Naive thymus-derived CD8-positive, alpha-beta T cell (primary cell): ENCODE measurements at places on chromosomes 5 and 9.

GRCh38 chr5:1799602-1800471, at the start of gene MRPL36:
Gene MRPL36, minus strand, starts transcription at chr5:1799837. Its CDS starts 902 bp downstream, at chr5:1798935.
- DNase-seq: peak; percentile 90

- DNase-seq: no peak
Measured at GRCh38 chr9:117092582-117092981, 322.3 kb downstream of the ASTN2 start.

DNA sequence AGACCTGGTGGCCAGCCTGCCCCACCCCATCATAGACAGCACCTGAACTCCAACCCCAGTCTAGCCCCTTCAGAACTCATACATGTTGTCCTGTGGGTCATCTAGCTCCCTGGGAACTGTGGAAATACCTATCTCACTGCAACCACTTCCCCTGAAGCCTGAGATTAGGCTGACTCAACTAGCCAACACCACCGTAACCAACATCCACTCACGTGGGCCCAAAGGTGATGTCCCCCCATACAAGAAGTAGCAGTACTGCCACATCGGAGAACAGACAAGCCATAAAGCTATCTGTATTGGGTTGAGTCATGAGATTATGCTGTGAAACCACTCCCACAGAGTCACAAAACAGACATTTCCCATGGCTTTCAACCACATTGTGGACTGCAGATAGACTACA, 46.6 kb downstream of the OSMR start:
- DNase-seq: no peak

- no peak for DNase-seq
Measured at GRCh38 chr5:9337928-9338595, 207.8 kb downstream of the SEMA5A start.

- DNase-seq: no peak
Measured at GRCh38 chr5:66666778-66667177, 70.6 kb downstream of the MAST4 start.

- no peak for DNase-seq
Measured at GRCh38 chr5:115484368-115484767, 60.2 kb downstream of the FEM1C start.

DNA sequence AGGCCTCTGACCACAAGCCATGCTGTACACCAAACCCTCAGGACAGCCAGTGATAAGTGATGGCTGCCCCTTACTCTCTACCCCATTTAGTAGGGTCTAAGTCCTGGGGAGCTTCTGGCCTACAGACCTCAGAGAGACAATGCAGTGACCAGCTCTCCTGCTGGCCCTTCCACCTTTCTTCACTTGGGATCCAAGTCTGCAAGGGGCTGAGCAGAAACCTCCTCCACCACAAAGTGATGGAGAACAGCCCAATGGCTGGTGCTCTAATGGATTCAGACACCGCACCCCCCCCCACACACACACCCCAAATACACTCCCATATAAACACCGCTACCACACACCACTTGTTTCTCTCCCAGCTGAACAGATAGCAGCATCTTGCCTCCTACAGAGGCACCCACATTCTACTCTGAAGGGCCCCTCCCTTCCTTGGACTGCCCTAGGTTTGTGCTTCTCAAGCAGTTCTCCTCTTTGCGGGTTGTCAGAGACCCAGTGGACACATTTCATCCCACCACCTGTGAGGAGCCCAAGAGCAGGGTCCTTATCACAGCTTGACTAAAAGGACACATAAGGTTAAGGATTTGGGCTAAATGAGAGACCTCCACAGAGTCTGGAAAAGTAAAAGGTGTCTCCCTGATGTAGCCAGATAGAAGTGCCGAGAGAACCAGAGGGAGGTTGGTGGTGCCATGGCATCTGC, 1.3 kb upstream of the PDLIM4 start:
- no peak for DNase-seq

DNA sequence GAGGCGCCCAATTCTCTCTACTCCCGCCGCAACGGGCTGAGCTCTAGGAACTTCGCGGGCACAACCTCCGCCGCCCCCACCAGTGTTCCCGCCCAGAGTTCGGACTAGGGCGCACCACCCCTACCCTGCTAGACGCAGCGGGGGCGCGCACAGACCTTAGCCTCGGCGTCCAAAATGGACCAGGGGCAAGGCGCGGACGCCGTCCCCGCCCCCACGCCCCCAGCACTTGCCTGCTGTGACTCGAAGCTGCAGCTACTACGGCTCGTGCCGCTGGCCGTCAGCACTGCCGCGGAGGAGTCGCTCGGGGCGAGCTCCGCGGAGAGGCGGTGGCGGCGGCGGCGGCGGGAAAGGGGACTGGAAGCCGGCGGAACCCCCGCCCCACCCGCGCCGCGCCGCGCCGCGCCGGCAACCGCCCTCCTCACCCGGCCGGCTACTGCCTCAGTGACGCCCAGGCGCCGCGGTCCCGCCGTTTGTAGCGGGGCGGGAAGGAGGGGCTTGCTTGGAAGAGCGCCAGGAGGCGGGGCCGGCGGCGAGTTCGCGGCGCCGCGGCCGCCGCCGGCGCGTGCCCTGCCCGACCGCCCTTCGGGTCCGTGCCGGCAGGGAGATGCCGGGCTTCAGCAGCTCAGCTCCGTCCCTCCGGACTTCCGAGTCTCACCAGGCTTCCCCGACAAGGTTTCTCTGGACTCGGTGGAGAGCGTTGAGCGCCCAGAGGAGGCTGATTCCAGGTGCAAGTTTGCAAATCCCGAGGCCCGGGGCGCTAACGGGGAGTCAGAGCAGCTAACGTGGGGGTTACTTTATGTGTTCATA, 4.5 kb downstream of the ELAVL2 start:
- DNase-seq: no peak

GRCh38 chr9:115340314-115340713, 222.4 kb upstream of the TNC start:
- no peak for DNase-seq

- DNase-seq: no peak
Measured at GRCh38 chr5:102772273-102772672, 17.2 kb downstream of the PAM start.

- no peak for DNase-seq
Measured at GRCh38 chr9:134600371-134600770, 41.2 kb upstream of the COL5A1 start.

- DNase-seq: no peak
Measured at GRCh38 chr5:14257995-14258403, 114.9 kb downstream of the TRIO start.

DNA sequence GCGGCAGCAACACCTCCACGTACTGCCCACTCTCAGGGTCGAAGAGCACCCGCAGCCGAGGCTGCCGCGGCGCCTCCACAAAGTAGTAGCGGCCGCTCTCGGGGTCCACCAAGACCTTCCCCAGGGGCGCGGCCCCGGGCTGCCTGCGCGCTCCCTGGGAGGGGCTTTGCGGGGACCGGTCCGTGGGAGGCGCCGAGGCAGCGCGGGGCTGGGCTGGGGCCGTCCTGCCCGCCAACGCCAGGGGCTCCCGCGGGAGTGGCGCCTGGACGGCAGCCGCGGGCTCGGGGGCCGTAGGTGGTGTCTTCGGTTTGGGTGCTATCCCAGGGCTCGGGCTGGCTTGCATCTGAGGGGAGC, 2.6 kb upstream of the MZB1 start:
- no peak for DNase-seq

- no peak for DNase-seq
Measured at GRCh38 chr5:110179321-110179720, 489.6 kb downstream of the MAN2A1 start.

- DNase-seq: no peak
Measured at GRCh38 chr5:144800169-144800568, 629.5 kb downstream of the KCTD16 start.

- no peak for DNase-seq
Measured at GRCh38 chr5:39167141-39167971, 52.0 kb downstream of the FYB1 start.

DNA sequence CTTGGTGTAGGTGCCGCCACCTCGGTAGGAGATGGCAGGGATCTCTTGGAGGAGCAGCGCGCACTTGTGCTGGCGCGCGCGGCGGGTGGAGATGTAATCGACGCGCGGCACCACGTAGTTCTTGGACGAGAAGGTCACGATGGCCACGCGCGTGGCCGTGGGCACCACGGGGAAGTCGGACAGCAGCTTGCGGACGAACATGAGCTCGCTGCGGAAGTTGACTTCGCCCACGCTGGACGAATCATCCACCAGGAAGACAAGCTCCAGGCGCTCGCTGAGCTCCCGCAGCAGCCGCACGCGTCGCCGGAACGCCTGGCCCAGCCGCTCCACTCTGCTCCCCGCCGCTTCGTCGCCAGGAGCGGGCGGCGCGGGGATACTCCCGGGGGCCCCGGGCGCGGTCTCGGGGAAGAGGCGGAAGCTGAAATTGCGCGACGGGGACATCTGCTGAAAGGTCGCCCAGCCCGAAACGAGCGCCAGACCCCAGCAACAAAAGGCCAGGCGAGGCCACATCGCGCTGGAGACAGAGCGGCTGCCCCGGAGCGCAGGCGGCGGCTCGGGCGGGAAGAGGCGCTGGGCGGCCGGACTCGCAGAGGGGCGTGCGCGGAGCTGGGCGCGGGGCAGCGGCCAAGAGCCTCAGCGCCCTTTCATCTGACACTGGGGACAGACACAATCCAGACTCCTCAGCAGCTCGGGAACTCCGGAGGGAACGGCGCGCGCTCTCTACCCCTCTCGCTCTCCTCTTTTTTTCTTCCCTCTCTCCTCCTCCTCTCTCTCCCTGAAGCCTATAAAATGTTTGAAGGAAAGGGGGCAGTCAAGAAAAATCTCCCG, at the start of gene SVEP1:
Gene SVEP1, minus strand, starts transcription at position 708 of the 828 bp plus-strand sequence. Its CDS starts 198 bp downstream, at position 510.
- DNase-seq: no peak

- DNase-seq: no peak
Measured at GRCh38 chr5:124007675-124008398, 495.9 kb downstream of the CSNK1G3 start.

DNA sequence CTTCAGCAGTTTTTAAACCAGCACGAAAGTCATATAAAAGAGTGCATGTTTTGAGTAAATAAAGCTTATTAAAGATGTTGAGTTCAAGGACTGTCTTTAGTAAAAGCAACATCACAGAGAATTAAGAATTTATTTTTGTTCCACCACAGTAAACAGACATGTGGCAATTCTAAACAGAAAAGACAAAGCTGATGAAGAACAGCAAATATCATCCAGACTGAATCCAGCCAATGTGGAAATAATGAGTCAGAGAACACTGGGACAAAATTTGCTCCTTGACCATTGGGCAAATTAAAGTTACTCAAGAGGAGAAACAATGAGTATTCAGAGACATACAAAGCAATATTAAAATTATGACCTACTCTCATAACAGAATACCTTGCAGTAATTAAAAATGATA, 28.8 kb downstream of the OR2K2 start:
- DNase-seq: no peak

DNA sequence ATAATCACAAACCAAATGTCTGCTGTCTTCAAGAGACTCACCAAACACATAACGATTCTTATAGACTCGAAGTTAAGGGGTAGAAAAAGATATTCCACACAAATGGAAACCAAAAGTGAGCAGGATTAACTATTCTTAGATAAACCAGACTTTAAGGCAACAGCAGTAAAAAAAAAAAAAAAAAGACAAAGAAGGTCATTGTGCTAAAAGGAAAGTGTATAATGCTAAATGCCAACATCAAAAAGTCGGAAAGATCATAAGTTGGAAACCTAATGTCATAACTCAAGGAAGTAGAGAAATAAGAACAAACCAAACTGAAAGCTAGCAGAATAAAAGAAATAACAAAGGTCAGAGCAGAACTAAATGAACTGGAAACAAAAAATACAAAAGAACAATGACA, 714.6 kb downstream of the SEMA5A start:
- DNase-seq: no peak

DNA sequence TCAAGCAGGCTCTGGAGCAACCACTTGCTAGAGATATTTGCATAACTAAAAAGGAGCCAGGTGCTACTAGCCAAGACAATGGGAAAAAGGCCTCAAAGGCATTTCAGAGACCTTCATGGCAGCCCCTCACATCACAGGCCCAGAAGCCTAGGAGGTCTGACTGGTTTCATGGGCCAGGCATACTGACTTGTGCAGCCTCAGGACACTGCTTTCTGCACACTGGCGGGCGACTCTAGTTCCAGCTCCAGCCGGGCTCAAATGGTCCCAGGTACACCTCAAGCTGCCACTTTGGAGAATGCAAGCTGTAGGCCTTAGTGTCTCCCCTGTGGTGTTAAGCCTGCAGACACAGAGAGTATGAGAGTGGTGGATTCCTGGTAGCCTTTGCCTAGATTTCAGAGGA, 27.1 kb downstream of the COX7C start:
- DNase-seq: no peak

DNA sequence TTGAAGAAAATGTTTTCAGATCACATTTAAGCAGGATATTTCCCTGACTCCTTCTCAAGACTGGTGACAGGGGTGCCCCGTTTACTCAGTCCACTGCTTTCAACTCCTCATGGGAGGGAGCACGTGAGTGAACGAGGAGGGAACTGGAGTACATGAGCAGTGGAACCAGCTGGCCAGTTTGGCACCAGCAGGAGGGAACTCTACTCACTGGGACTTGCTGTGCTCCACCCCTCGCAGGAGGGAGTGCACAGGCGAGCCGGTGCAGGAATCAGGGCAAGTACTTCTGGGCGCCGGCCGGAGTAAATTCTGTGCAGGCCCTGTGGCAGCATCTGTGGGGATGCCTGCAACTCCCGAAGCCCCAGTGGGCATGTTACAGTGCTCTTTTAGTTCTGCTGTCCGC, 1941.1 kb upstream of the C9orf72 start:
- no peak for DNase-seq

DNA sequence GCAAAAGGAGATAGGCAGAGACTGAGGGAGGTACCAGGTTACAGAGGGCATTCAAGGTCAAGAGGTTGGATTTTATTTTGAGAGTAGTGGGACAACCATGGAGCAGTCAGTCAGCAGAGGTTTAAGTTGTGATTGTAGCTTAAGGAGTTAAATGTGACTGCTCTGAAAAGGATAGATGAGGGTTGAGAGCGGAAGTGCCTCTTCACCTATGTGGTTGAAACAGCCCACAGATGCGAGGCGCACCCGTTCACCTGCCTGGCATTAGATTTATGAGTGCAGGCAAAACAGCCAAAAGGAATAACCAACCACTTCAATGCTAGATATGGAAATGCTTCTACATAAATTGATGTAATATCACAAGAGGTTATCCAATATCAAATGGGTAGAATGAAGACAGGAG, 8.4 kb downstream of the ZNF474 start:
- DNase-seq: no peak

GRCh38 chr9:73176450-73176875, 24.8 kb downstream of the ANXA1 start:
- DNase-seq: no peak

- DNase-seq: no peak
Measured at GRCh38 chr5:148962200-148962550, 100.7 kb downstream of the SH3TC2 start.

DNA sequence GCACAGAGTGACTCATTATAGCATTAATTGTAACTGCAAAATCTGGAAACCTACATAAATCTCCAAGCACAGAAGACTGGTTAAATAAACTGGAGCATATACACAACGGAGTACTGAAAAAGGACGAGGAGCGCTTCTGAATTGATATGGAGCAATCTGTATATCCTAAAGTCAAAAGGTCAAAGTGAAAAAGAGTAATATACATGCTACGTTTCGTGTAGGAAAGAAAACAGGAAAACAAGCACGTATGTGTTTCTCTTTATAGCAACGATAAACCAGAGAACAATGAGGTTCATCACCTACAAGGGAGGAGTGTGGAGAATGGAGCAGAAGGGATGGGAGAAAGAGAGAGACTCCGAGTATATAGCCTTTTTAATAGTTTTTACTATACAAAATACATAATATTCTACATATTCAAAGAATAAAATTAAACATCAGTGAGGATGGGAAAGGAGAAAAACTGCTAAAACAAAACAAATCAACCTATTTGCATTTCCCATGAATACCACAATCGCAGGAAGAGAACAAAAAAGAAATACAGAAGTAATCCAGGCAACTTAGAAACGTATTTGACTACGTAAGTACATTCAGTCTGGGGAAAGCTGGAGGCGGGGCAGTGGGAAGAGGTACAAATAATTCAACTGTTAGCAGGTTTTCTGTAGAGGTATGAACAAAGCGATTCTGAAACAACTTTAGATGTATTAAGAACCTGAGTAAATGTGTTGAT, 7.8 kb downstream of the ZFP62 start:
- DNase-seq: no peak
